Colonic mucosa (tissue), 4 donors: ENCODE measurements at places on chromosomes 16 and 17.
A peak's percentile ranks its signal among the peaks of the same experiment; 100 is the strongest.

DNA sequence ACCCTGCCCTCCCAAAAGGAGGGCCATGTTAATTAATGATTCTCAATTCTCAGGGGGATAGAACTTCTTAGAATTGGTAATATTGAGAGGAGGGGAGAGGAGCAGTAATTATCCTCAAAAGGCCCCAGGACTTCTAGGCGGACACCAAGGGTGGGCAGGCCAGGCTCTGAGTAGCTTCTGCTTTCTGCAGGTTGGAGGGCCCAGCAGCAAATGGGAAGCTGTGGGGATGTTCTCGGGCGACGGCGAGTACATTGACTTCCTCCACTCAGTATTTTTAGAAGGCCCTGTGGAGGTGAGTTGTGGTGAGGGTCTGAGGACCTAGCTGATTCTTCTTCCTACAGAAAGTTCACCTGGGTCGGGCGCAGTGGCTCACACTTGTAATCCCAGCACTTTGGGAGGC lies 57.5 kb downstream of the DNAH2 start:
- no peak for DNase-seq

DNA sequence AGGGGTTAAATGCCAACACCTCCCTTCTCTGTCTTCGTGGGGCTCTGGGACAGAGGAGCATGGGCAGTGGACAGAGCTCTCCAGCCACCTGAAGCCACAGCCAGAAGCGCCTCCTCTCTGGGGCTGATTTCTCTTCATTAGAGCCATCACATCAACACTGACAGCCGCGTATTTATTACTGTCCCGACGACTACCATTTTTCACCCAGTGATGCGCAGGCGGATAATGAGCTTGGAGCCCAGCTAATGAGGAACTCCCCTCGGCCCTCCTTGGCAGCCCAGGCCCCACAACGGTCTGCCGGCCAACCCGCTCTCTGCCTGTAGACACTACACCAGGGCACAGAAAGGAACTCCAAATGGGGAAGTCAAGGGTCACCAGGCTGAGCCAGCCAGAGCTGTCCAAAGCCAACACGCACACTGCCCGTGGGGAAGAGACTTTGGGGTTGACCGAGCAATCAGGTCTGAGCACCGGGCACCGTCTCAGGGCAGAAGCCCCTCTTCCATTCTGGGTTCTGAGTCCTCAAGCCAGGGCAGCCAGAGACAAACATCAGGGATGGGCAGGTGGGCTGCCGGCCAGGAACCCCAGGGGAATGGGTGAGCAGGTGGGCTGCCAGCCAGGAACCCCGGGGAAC lies 13.2 kb downstream of the SDK2 start:
- DNase-seq, result no peak

DNA sequence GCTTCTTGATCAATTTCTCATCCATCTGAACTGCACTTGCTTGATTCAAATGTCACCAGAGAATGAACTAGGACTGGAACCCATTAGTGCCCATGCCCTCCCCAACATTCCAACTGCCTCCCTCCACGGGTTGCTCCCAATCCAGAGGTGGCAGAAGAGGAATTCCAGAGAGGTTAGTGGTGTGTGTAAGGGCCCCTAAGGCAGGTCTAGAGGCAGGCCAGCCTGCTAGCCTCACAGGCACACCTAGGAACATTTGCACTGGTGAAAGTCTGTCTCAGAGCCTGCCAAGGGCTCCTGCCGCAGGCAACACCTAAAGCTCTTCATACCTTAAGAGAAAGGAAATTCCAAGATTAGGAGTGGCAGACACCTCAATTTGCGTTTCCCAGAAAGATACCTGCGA lies 21.2 kb upstream of the CMTM4 start:
- no peak for DNase-seq

GRCh38 chr17:33385133-33385532 lies 92.0 kb upstream of the ASIC2 start:
- no peak for DNase-seq

DNA sequence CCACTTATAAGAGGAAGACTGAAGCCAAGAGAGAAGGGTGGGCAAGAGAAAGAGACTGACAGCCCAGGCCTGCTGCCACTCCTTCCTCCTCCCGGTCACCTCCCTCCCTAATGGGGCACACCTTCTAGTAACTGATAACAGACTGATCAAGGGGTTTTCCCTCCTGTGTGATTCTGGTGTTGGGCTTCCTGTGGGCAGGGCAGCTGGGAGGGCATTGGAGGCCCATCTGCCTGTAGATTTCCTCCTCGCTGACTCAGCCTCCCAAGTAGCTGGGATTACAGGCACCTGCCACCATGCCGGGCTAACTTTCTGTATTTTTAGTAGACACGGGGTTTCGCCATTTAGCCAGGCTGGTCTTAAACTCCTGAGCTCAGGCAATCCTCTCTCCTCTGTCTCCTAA lies 16.2 kb downstream of the CA4 start:
- peak; percentile 81 for DNase-seq

DNA sequence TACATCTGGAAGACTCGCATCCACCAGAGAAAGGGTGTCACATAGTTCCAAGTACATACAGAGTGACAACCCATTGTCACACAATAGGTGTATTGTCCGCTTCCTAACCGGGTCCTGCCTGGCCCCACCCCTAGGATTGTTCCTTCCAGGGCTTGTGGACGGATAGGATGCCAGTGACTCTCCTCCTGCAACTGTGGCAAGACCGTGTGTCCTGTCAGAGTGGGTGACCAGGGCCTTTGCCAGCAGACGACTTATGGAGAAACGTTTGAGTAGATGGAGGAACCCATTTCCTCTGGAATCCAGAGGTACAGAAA lies 258.4 kb downstream of the CPPED1 start:
- DNase-seq, result no peak
